ENCODE measurements at places on chromosomes 2 and 18. TPM values are rescaled to one million over a fixed set of nuclear protein-coding genes. Genes with fewer than 3 reads are reported as not detected.

DNA sequence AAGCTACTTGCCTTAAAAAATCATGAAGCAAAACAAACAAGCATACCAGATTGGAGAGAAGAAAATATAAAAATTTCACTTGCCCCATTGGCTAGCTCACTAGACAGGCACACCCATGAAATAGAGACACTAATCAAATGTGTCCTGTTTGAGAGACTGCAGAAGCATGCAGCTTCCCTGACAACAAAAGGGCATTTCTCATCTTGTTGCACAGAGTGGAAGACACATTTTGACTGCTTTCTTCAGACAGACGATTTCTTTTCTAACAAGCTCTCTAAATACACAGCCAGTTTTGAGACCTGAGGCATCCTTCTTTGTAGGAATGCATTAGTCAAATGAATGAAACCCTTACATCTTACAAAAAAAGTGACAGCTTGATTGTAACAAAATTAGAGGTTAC is 1558.6 kb upstream of the NXPH2 start:
- no peak for DNase-seq

DNA sequence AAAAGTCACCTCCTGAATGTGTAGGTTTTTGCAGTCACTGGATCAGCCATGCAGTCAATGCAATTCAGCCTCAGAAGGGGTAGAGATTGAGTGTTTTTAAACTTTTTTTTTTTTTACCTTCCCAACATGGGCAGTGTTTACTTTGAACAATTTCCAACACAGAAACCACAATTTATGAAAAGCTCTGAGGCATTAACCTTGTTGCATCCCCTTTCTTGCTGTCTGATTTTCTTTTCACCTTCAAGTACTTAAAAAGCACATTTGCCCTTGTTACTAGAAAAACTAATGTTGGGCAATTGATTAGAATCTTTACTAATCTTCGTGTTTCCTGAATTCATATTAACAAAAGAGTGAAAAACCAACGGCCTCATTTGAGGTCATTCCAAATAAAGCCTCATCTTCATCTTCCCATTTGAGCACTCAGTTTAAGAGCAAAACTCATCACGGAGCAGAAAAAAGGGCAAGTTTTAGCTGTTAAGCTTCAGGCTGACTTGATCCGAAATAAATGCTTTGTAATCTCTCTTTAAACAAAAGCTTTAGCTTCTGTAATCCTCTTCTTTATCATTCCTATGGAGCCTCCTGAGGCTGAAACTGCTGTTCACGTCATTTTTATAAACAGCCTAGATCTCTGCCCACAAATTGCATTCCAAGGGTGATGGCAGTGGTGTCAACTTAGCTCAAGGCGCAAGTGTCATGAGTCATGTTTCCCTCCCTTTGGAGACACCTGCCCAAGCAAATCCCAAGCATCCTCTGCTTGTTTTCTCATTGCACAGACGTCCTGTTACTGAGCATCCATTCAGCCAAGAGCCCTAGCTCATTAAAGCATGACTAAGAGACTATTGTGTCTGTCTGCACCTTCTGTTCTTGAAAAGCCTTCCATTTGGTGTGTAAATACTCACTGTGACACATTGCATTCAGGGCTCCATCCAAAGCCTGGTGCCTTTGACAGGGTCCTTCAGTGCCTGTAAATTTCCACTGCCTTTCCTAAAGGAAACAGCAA is 107.7 kb downstream of the HNMT start:
- DNase-seq = peak; percentile 99

GRCh38 chr2:110843959-110844510 is 111.7 kb downstream of the ACOXL start:
- DNase-seq = no peak

DNA sequence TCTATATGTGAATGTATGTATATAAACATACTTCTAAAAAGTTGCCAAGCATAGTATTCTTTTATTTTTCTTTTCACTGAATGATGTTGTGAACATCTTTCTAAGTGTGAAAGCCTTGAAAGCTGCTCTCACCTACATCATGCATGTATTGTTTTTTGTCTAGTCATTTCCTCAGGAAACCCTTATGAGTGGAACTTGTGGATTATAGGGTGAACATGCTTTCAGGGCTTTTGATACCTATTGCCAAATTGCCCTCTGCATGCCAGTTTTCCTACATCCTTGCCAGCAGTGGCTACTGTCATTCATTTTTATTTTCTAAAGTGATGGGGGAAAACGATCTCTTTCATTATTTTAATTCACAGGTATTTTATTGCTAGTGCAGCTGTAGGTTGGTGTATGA is 78.3 kb downstream of the ADAM23 start:
- DNase-seq = no peak

- no peak for DNase-seq
Measured at GRCh38 chr2:236991874-236992273, 93.8 kb upstream of the COPS8 start.

DNA sequence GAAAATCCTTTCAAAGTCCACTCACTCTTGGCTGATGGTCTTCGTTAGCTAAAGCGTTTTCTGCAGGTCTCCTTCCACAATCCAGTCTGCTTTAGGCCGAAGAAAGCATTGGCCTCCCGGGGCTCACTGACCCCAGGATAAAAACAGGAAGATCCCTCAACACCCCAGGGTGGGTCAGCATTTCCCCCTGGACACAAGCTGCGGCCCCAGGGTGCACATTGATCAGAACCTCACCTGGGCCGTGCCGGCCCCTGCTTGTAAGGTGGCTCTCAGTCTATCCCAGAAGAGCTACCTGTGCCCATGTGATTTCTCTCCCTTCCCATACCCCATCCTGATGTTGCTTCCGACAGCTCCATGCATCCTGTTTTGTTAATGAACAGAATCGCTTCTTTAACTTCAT is 113.0 kb upstream of the TPO start:
- no peak for DNase-seq

GRCh38 chr2:52456561-52457377 is 1310.8 kb upstream of the CHAC2 start:
- DNase-seq = no peak

DNA sequence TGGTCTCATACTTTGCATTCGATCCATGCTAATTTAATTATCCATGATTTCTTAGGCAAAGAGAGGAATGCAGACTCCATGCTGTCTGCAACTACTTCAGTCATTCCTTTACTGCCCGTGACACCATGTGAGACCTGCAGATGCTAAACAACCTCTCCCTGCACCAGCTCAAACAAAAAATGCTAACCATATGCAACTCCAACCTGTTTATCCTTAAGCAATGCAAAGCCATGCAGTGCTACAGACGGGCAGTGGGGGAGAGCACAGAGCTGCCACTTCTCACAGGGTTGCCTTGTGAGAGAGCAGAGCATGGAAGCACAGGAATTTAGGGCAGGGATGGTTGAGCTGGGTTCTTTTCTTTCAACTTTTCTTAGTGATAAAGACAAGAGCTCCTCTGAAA is 74.9 kb upstream of the KLHL14 start:
- no peak for DNase-seq

GRCh38 chr2:111119822-111120252 is 877 bp upstream of the BCL2L11 start:
- DNase-seq = no peak

DNA sequence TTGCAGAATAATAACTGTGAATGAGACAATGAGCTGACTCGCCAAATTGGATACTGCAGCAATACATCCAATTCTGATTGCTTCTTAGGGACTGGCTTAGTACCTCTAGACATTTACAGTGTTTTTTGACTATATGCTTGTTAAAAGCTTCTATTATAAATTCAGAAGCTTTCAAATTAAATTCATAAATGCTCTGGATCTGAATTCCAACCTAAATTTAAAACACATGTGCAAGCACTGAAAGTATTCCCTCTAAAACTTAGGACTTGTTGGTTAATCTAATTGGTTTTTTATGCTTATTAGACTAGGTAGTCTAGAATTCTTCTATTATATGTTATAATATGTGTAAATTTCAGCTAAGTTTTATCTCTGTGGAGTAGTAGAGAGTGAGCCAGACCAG is 306.9 kb downstream of the CPS1 start:
- no peak for DNase-seq

GRCh38 chr2:21191535-21191934 is 67.8 kb downstream of the TDRD15 start:
- no peak for DNase-seq

DNA sequence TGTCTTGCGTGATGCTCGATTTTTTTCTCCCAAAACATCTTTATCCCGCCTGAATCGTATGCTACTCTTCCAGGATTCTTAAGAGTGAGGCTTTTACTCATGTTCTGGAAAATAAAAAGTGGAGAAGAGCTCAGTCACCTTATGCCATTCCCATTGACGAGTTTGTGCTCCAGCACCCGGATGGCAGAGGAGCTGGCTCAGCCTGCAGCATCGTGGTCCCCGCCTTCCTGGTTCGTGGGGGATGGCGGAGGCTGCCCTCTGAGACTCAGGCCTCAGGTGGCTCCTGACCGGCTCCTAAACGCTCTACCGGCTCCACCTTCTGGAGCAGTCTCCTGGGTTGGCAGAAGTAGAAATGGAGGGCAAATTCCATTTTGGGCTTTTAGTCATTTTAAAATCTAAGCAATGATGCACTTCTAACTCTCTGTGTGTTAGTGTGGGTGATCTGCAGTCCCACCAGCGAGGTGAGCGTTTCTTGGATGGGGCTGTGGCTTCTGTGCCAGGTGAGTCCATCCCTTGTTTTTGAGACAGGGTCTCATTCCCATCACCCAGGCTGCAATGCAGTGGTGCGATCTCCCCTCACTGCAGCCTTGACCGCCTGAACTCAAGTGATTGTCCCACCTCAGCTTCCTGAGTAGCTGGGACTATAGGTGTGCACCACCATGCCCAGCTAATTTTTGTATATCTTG is 27.8 kb downstream of the RTP5 start:
- DNase-seq = no peak

- no peak for DNase-seq
Measured at GRCh38 chr2:204650611-204651010, 105.3 kb downstream of the PARD3B start.

The PTPN2 gene
- 23.0 TPM for total RNA-seq

The HOXD1 gene
- total RNA-seq = not detected

The ALKAL2 gene
- not detected for total RNA-seq

The MAP3K19 gene
- not detected for total RNA-seq

The ZAP70 gene
- not detected for total RNA-seq

The MC2R gene
- total RNA-seq = not detected

All from M059J (cell line).